Activated CD8-positive, alpha-beta memory T cell treated with anti-CD3 and anti-CD28 coated beads, Interleukin-2, amount 10 ng/mL, durations not matched to agents 7 days and 5 days (primary cell): ENCODE measurements at places on chromosomes 4 and X. TPM values are rescaled to one million over a fixed set of nuclear protein-coding genes. Genes with fewer than 3 reads are reported as not detected.

The GSX2 gene
- total RNA-seq, result not detected

- DNase-seq, result no peak
- no peak overlapping the region for H3K4me3 ChIP-seq
- H3K27me3 ChIP-seq, result no peaks in the 10 kb centered on the region
- no peaks in the 10 kb centered on the region for H3K36me3 ChIP-seq
- no peak overlapping the region for H3K27ac ChIP-seq
These were observed 78.7 kb upstream of the MSX1 start for GRCh38 chr4:4780729-4781244.

- H3K4me3 ChIP-seq, result no peak overlapping the region
- no peak overlapping the region for H3K27ac ChIP-seq
- H3K27me3 ChIP-seq, result no peaks in the 10 kb centered on the region
These were observed 856.0 kb downstream of the TRAM1L1 start for GRCh38 chr4:116229420-116229819.

DNA sequence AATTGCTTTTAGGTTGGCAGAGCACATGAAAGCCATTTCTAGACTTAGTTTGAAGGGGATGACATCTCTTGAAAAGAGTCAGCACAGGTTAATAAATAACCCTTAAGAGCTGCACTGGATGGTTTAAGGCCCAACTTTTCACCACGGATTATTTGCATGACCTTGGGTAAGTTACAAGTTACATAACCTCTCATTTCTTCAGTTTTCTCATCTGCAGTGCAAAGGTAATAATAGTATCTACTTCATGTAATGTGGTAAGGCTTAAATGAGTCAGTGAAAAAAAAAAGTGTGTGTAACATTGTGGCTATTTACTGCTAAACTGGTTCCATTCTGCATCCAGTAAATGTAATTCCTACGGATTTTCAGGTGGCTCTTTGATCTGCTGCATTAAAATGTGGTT, 715.8 kb downstream of the CCSER1 start:
- no peak overlapping the region for H3K4me3 ChIP-seq
- H3K36me3 ChIP-seq, result no peaks in the 10 kb centered on the region
- H3K27ac ChIP-seq, result no peak overlapping the region
- H3K4me1 ChIP-seq, result no peaks in the 10 kb centered on the region
- H3K27me3 ChIP-seq, result no peaks in the 10 kb centered on the region

GRCh38 chrX:21379991-21380390, 5.8 kb downstream of the CNKSR2 start:
- no peak for DNase-seq
- H3K4me1 ChIP-seq, result peaks cover 12% of the 10 kb centered on the region

DNA sequence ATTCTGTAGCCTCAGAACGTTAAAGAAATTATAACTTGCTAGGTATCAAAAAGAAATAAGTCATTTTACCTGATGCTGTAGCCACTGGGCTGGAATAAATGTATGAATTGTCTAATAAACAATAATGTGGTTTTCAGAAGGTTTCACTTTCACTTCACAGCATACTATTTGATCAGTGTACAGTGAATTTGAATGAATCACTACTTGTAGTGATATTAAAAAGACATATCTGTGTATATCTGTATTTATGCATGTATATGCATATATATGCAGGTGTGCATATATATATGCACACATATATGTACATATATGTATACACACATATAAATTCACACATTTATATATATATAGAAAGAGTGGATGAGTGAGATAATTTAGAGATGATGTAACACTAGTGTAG, 440.0 kb upstream of the PCDH10 start:
- no peaks in the 10 kb centered on the region for H3K36me3 ChIP-seq
- no peak for DNase-seq
- no peaks in the 10 kb centered on the region for H3K27me3 ChIP-seq
- no peak overlapping the region for H3K27ac ChIP-seq
- no peak overlapping the region for H3K4me3 ChIP-seq
